Activated CD8-positive, alpha-beta memory T cell treated with anti-CD3 and anti-CD28 coated beads for 1 hour (primary cell): ENCODE measurements at places on chromosomes 5 and 9.

- DNase-seq = no peak
Observed at GRCh38 chr9:78663369-78663768, 366.4 kb downstream of the PSAT1 start.

GRCh38 chr5:170681013-170681433 is 102.5 kb upstream of the GABRP start:
- no peak for DNase-seq

GRCh38 chr5:4862500-4862899 is 277.6 kb upstream of the ADAMTS16 start:
- no peak for DNase-seq

DNA sequence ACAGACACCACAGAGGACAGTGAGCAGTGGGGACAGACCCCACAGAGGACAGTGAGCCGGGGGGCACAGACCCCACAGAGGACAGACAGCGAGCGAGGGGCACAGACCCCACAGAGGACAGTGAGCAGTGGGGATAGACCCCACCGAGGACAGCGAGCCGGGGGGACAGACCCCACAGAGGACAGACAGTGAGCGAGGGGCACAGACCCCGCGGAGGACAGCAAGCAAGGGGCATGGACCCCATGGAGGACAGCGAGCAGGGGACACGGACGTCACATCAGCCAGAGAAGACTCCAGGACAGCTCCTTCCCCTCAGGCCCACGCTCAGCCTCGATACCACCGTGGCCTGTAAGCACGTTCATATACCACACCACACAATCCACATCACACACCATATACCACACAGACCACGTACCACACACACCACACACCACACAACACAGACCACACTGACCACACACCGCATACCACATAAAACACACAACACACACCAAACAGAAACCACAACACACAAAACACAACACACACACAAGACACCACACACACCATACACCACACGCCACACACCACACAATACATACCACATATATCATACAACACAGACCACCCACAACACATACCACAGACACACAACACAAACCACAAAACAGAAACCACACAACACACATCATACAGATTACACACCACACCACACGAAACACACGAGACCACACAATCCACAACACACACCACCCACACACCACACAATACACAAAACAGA is 5.2 kb upstream of the ZDHHC11 start:
- DNase-seq = no peak

DNA sequence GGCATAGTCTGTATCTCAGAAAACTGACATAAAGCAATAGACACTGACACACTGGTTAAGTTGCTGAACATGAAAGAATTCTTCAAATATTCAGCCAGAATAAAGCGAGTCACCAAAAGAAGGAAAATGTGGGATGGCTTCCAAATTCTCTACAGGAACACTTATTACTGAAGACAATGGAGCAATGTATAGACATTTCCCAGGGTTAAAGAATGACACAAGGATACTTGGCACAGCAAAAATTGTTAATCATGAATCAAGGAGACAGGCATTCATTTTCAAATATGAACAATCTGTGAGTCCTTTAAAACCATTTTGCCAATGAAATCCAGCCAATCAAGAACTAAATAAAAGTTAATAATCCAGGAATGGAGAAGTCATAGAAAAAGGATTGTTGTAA is 92.5 kb downstream of the MTX3 start:
- no peak for DNase-seq

- no peak for DNase-seq
Observed at GRCh38 chr5:147396070-147396823, 113.6 kb downstream of the DPYSL3 start.

DNA sequence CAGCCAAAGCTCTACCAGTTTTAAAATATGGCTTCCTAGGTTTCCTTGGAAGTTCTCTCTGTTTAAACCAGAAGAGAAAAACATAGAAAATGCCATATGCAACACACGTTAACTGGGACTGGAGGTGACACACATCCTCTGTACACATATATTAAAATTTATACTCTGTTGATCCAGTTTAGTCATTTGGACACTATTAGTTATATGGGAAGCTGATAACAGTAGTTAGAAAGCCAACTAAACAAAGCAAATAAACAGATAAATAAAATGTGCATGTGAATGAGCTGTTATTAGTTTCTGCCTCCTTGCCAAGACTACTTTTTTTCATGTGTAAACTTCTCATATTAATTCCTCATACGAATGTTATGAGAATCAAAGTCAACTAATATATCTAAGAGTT is 1249.2 kb upstream of the CDH6 start:
- DNase-seq = no peak

DNA sequence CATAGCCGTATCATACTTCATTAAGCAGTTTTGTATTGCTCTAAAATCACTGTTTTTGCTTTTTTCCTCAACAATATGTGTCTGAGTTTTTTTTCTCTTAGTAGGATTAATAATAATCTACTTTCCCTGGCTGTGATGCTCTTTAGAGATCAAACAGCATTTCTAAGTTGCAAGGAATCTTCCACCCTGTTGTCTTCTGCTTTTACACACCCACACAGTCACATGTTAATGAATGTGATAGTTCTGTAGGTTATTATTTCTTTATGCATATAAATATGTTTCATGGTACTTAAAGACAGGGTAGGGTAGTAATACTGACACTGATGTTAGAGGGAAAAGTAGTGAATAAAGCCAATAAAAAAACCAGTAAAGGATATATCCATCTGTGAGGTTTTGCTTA is 29.3 kb downstream of the SLC44A1 start:
- DNase-seq = no peak

GRCh38 chr9:71743217-71743705 is 25.1 kb downstream of the CEMIP2 start:
- DNase-seq = no peak

GRCh38 chr5:132674671-132675506 is 1.1 kb downstream of the IL4 start:
- DNase-seq = no peak

DNA sequence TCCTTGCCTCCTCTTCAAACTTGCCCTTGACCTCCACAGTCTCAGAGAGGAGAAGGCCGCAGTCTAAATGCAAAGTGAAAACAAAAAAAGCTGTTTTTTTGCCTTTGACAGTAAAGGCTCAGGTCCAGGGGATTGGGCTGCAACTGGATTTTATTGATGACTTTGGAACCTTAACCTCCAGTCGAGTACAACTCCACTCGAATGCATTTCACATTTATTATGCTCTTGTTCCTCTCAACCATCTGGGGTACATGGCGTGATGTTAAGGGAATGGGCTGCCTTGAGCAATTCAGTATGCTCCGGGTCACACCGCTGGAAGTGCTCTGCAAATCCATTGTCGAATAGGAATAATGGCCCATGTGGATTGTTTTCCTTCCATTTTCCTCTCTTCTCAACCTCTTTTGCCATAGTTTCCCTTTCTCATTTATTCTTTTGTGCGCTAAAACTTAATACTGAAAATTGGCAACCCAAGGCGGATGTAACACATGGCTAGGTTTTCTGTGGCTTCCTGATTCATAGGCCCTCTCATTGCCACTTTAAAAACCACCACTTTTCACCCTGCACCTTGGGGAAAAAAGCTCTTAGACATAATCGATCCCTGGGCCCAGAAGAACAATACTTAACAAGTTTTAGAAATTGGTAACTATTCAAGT is 34.3 kb downstream of the ITK start:
- DNase-seq = no peak

GRCh38 chr5:36397901-36398536 is 96.3 kb upstream of the RANBP3L start:
- DNase-seq = no peak

DNA sequence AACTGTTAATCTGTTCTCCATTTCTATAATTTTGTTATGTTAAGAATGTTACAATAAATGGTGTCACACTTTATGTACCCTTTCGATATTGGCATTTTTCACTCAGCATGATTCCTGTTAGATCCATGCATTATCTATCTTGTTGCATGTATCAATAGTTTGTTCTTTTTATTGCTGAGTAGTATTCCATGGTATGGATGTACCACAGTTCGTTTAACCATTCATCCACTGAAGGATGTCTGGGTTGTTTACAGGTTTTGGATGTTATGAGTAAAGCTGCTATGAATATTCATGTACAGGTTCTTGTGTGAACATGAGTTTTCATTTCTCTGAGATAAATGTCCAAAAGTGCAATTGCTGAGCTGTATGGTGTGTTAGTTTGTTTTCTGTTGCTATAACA is 26.3 kb upstream of the CCDC112 start:
- DNase-seq = no peak

- no peak for DNase-seq
Observed at GRCh38 chr9:98234245-98234825, 21.1 kb downstream of the TBC1D2 start.

DNA sequence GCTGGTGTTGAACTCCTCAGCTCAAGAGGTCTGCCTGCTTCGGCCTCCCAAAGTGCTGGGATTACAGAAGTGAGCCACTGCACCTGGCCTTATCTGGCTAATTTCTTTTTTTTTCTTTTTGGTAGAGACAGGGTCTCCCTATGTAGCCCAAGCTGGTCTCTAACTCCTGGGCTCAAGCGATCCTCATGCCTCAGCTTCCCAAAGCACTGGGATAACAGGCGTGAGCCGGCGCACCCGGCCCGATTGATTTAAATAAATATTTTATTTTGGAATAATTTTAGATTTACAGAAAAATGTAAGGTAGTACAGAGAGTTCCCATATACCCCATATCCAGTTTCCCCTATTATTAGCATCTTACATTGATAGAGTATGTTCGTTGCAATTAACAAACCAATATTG is 155.0 kb upstream of the MVB12B start:
- no peak for DNase-seq

DNA sequence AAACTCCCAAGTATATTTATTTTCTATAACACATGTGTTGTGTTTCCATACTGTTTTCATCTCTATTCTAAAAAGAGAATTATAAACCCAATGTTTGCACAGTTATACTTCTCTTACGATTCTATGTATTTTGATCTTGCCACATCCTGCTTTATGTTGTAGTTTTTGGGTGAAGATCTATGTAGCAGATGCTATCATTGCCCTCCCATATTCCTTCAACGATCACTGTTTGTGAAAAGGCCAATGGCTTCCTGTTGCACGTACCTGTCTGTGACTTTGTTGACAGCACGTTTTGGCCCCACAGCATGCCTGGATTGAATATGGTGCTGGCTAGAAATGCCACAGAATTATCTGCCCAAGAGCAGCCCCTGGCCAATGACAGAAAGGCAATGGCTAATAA is 254.5 kb upstream of the EFNA5 start:
- DNase-seq = no peak

DNA sequence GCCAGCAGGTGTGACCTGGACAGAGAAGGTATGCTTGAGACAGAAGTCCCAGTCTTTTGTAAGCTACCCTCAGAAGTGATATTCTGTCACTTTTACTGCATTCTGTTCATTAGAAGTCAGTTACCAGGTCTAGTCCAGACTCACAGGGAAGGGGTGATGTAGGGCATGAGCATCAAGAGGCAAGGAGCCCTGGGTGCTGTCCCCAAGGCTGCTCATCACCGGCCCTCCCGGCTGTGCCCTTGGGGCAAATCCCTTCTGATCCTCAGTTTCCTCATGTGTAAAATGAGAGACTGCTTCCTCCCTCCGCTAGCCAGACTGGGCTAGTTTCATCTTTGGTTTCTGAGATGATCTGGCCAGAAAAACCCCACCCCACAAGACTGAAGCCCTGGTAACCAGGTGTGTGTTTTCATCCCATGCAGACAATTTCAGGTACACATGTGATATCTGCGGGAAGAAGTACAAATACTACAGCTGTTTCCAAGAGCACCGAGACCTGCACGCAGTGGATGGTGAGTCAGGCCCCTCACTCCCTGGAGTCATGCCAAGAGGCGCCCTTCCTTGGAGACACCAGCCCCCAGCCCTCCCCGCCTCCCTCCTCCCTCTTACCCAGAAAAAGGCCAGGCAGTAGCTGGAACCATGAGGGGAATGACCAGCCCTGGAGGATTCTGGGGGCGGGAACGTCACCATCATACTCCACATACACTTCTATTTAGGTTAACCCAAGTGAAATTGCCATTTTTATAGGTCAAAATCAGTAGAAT is 71.0 kb downstream of the AMBP start:
- no peak for DNase-seq

- no peak for DNase-seq
Observed at GRCh38 chr9:19946441-19947109, 157.7 kb upstream of the SLC24A2 start.

DNA sequence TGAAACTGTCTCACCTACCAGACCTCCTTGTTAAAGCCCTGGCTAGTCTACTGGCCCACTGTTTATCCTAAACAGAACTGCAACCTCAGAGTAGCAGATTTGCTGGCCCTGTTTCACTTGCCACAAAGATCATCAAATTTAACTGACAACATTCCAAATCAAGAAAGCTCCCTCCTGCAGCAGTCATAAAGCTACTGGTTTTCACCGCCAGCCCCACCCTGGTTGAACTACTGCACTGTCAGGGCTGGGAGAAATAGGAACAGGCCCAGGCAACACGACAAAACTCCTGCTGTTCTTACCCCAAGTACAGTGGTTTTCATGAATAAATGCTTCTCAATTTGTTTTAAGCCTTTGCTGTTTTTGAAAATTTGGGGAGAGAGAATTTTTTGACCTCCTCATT is 63.0 kb downstream of the NR6A1 start:
- no peak for DNase-seq

- no peak for DNase-seq
Observed at GRCh38 chr5:113508756-113509155, 4.7 kb upstream of the YTHDC2 start.

DNA sequence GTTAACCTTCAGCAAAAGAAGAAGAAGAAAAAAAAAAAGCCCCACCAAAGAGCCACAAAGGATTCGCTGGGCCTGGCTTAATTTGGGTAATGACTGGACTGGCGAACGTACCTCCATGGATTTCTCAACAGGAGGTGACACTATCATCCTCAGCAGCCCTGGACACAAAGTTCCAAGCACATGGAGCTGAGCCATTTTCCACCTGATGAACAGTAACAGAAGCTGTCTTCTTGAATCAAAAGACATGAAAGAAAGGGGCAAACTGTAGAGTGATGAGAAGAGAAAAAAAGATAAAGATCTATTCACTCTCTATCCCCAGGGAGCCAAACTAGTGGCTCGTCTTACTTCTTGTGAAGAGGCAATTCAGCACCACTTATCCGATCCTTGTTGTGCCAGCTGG is 150.2 kb upstream of the TRPM3 start:
- DNase-seq = no peak

DNA sequence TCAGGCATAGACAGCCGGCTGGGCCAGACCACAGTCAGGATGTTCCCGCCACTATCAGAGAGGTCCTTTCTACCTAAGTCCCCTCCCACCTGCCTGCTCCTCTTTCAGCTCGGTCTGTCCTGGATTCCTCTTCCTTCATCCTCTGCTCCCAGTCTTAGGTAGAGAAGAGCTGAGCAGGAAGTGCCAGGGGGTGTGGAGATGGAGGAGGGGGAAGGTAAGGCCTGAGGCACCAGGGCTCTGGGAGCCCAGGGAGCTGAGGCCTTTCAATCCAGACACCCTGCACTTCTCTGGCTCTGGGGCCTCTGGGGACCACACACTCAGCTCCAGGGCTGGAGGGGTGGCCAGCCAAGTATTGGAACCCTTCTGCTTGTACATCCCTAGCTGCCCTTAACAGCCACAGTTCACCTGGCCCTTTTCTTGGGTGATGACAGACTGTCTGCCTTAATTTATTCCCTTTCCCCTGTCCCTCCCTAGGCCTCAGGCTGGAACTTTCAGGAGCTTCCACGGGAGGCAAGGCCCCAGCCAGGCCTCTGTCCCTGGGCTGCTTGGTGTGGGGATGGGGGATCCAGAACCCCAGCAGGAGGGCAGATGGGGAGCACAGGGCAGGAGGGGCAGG is 15.6 kb downstream of the IRF1 start:
- DNase-seq = no peak

- DNase-seq = no peak
Observed at GRCh38 chr9:107307331-107307730, 24.3 kb downstream of the RAD23B start.
